ENCODE measurements at places on chromosomes 11 and 22.

DNA sequence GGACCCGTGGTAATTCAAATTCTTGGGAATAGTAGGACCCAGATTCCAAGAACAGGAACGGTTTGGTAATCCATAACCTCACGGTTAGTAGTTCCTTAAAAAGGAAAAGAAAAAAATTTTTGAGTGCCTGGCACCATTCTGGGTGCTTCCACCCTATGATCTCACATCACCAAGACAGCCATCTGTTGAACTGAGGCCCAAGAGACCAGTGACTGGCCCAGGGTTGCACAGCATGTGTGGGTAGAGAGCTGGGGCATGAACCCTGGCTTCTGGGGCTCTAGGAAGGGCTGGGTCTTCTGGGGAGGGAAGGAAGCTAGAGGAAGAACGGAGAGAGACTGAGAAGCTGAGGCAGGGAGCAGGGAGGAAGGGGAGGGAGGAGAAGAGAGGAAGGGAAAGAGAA lies 4.7 kb upstream of the SPI1 start:
- DNase-seq, result no peak

DNA sequence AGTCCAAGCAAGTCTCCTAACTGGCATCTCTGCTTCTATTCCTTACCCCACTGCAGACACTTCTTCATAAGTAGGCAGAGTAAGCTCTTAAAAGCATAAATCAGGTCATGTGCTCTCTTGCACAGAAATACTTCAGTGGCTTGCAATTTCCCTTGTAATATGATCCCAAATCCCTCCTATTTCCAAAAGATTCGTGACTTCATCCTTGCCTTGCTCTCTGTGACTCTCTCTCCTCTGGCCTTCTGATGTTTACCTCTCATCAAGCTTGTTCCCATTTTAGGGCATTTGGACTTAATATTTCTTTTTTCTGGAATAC lies 37.4 kb upstream of the NCR3LG1 start:
- DNase-seq, result no peak

DNA sequence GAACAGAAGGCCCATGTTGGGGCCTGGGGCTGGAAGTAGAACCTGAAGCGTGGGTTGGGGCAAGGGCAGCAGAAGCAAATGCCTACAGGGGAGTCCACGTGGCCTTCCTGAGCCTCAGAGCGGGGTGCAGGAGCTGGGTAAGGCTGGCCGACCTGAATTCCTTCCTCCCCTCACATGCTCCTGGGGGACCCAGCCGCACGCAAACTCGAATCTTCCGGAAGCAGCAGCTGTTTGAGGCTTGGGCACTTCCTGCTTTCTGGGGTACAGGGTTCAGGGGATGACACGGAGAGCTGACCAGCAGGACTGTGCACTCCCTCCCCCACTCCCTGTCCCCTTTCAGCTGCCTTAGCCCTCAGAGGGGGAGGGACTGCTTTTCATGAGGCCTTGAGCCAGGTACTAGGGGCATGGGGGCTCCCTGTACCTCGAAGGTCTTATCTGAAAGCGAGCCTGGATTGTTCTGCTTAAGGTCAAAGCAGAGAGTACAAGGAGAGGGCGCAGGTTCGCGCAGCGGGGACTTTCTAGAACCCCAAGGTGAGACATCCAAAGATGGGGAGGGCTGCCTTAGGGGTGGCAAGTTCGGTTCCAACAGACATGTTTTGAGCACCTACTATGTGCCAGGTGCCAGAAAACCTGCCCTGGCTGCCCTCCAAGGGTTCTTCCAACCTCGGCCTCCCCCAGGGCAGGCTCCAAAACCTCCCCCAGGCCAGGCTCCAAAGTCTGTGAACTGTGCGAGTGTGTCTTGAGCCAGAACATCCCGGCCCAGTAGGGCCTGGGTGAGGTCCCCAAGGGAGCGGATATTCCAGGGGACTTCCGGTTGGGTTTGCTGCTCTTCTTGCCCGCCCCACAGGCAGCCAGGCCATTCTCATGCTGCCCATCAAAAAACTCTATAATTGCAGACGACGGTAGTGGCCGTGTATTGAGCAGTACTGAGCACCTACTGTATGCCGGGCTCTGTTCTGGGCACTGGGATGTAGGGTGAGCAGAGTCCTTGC lies 1.7 kb downstream of the NCF4 start:
- DNase-seq, result peak; percentile 17

DNA sequence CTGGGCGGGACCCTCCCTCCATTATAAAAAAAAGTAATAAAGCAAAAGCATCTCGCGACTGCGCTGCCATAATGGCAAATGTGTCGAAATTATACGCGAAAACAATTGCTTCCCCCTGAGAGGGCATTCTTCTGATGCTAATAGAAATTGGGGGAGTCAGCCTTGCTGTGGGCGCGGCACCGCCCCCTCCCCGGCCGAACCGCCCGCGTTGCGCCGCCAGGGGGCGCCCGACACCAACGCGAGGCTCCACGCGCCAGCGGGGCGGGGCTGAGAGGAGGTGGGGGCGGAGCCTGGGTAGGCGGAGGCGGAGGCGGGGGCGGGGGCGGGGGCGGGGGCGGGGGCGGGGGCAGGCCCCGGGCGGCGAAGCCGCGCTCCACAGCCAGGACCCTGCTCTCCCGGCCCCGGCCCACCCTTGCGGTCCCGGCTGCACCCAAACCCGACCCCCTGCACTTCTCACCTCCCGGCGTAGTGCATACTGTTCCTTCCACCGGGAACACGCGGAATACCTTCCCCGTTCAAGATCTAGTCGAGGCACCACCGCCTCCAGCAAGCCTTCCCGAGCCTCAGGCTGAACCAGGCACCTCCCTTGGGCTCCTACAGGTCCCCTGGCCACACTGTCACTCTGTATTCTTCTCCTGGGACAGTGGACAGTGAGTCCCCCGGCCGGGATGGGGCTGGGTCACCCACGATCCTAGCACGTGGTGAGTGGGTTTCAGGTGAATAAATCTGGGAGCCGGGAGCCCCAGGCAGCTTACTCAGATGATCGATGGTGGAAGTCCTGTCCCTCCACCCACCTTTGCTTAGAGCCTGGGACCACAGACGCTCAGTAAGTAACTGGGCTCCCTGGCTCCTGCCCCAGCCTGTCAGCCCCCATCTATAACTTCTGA lies 15.5 kb upstream of the UPK3A start:
- DNase-seq, result peak; percentile 93

DNA sequence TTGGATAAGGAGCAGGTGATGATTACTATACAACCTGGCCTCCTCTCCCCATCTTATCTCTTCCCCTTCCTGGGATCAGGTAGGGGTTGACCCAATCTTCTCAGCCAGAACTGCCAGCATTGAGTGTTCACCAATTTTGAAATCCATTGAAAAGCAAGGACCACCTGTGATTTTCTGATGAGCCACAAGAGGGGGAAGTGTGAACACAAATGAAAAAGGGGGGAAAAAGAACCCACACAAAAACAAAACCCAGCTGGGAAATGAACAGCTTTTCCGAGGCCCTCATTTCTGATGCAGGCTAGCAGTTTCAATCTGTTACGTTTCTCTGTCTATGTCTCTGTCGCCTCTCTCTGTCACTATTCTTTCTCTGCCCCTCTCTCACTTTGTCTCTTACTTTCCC lies 161.9 kb downstream of the INSC start:
- DNase-seq, result no peak

DNA sequence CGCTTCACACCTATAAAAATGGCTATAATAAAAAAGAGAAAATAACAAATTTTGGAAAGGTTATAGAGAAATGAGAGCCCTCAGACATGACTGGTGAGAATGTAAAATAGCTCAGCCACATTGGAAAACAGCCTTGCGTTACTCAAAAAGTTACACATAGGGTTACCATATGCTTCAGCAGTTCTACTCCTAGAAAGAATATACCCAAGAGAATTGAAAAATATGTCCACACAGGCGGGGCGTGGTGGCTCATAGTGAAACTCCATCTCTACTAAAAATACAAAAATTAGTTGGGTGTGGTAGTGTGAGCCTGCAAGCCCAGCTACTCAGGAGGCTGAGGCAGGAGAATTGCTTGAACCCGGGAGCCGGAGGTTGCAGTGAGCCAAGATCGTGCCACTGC lies 7.6 kb upstream of the JHY start:
- no peak for DNase-seq

GRCh38 chr11:9172389-9172788 lies 81.0 kb upstream of the SCUBE2 start:
- DNase-seq, result no peak

DNA sequence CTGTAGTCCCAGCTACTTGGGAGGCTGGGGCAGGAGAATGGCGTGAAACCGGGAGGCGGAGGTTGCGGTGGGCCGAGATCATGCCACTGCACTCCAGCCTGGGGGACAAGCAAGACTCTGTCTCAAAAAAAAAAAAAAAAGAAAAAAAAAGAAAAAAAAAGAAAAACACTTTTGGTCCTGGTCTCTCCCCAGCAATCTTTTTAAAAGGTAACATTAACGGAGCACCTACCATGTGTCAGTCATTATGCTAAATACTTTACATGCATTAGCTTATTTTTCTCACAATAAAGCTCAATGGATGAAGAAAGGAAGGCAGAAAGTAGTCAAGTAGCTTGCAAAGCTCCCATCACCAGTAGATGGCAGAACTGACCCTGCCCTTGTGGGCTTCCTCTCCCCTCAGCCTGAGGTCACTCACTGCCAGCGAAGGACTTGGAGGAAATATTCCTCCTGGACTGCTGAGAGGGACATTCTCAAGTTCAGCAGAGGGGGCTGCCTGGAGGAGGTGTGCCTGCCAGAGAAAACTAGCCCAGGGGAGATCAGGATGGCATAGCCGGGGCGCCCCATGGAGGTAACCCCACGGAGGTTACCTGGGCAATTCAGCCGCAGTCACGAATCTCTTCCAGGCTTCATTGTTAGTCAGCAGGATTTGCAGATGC lies 15.5 kb downstream of the APOL3 start:
- DNase-seq, result peak; percentile 63

- DNase-seq, result no peak
These were observed 50.5 kb downstream of the NCAPD3 start for GRCh38 chr11:134173296-134173695.

GRCh38 chr11:82909015-82909640 lies 7.6 kb downstream of the DDIAS start:
- DNase-seq, result no peak

Measured in erythroblast (primary cell).